ENCODE measurements at places on chromosomes 1 and 21.

DNA sequence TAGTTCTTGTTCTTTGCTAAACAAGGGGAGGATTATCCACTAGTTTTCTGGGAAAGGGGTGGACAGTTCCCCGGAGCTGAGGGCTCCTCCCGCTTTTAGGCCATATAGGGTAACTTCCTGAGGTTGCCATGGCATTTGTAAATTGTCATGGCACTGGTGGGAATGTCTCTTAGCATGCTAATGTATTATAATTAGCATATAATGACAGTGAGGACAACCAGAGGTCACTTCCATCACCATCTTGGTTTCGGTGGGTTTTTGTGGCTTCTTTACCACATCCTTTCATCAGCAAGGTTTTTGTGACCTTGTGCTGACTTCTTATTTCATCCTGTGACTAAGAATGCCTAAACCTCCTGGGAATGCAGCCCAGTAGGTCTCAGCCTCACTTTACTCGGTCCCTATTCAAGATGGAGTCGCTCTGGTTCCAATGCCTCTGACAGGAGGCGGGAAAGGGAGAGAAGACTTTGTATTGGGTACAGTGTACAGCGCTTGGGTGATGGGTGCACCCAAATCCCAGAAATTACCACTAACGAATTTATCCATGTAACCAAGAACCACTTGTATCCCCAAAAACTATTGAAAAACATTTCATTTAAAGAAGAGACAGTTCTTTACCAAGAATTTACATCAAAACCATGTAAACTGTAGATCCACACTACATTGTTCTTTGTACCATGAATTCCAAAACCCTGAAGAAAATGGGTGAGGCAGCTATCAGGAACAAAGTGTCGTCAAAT, 8.7 kb upstream of the SLC2A5 start:
- DNase-seq, result no peak

GRCh38 chr21:26795866-26796329, 49.3 kb downstream of the ADAMTS1 start:
- peak; percentile 20 for DNase-seq

GRCh38 chr1:198725090-198725489, 86.2 kb downstream of the PTPRC start:
- no peak for DNase-seq

DNA sequence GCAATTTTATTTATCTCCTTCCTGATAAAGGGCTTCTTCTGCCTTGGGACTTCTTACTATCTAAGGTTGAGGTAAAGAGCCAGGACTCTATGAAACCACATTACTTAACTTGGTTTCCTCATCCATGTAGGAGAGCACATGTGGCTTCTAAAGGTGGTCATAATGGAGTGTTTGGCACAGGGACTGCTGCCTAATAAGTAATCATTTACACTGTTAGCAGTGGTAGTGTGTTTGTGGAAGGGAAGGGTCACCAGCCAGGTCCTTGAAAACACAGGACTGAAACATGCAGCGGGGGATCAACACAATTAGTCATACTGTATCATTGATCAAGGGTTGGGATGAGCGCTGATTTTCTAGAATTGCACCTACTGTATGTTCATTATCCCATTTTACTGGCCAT, 59.6 kb downstream of the UCK2 start:
- no peak for DNase-seq

- no peak for DNase-seq
Observed at GRCh38 chr1:16205891-16206546, 6.4 kb downstream of the ARHGEF19 start.

- no peak for DNase-seq
Observed at GRCh38 chr1:60898413-60898812, 183.9 kb upstream of the NFIA start.

DNA sequence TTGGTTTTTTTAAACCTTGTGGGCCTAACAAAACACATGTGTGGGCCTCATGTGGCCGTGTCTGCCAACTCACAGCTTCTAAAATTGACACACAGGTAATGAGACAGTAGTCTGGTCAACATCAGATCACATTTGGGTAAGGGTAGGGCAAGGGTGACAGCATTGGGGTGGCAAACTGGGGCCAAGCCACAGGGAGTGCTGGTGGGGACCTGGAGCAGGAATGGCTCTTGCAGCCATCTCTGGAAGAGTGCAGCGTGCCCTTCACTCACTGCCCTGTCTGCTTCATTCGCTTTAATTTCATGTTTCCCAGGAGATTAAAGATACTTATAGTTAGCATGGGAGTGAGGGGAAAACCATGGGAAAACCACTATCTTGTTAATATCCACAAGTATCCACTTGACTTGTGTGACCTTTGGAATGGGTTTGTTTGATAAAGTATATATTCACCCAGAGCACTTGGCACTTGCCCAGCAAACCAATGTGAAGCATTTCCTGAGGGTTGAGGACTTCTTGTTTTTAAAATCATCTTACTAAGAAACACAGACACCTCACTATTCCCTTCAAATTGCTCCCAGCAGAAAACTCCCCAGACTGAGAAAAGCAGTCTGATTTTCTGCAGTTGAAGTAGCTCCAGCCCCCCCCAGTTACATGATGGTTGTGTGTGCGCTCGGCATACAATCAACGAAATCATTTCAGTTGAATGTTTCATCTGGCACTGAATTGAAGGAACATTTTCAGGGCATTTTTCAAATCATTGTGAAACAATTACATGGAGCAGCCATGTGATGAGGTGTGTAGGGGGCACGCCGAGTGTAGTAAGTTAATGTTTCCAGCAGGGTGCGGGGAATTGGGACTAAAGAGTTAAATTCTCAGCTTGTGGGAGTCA, 175.7 kb downstream of the VPS13D start:
- peak; percentile 5 for DNase-seq

DNA sequence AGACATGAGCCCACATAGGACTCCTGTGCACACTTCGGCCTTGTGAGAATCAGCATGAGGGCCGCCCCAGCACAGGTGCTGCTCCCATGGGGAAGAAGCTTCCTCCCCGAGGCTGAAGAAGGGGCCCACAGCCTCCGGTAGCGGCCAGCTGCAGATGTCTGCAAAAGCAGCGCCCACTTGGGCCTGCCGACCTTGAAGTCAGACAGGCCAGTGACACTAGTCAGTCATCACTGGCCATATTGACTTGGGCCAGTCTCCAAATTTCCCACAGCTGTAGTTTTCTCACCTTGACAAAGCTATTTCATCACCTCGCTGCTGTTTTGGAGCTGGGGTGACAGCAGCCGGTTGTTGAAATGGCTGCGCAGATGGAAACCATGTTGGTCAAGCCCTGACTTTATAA, 83.0 kb downstream of the RIPK4 start:
- no peak for DNase-seq

DNA sequence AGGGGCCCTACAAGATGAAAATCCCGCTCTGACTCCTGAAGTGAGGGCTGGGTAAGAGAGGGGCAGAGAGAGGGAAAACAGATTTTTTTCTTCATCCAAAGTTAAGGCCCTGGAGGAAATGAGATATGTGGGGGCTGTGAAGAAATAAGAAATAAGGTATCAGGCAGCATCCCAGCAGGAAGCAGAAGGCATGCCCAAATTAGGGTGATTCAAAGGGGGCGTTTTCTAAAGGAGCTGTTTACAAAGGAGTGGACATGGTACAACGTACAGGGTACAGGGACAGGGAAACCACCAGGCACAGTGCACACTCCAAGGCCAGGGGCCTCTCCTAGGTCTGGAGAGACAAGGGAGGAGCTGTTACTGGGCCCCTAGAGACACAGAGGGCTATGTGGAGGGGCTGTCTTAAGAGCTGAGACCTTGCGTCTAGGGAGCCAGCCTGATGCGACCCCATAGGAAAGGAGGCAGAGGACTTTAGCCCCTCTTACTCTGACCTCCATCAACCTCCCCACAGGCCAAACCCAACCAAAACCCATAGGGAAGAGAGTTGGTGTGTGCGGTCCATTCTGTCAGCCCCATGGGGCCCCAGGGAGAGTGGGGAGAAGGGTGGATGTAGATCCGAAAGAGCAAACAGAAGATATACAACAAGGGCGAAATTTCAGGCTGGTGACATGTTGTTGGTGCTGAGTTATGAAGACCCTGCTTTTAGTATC, 38.6 kb downstream of the STYXL2 start:
- DNase-seq, result no peak

- DNase-seq, result no peak
Observed at GRCh38 chr1:115331558-115332331, 6.3 kb downstream of the NGF start.

- no peak for DNase-seq
Observed at GRCh38 chr1:8879464-8879921, 1.0 kb upstream of the ENO1 start.

DNA sequence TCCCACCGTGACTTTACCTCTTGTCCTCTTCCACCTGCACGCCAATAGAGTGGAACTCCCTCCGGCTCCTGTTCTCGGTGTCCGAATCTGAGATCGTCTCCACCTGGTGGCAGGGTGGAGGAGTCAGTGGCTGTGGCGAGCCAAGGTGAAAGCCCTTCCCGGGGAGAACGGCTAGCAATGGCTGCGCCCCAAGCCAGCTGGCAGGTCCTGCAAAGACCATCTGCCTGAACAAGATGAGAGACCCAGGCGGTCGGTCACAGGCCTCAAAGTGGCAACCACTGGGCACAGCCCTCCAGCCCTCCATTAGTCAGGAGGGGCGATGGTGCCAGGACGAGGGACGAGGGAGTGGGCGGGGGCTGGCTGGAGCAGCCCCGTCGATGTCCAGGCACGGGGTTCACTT, 25.4 kb upstream of the SMIM12 start:
- DNase-seq, result no peak

DNA sequence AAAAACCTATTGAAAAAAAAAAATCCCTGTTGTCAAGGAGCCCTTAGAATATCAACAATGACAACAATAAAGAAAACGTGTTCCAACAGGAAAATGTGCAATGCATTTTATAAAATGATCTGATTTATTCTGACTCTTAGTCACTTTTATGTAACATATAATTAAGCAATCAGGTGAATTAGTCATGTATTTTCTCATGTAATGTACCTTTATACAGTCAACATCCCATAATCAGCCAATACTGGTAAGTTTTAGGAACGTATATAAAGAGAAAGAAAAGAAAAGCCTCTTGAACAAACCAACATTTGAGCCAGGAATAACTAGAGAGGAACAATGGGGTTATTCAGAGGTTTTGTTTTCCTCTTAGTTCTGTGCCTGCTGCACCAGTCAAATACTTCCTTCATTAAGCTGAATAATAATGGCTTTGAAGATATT, at the start of gene CLCA4:
Gene CLCA4 (plus strand): TSS at position 292 of the 435 bp plus-strand sequence. CDS start 42 bp downstream, at position 334.
- DNase-seq, result no peak

DNA sequence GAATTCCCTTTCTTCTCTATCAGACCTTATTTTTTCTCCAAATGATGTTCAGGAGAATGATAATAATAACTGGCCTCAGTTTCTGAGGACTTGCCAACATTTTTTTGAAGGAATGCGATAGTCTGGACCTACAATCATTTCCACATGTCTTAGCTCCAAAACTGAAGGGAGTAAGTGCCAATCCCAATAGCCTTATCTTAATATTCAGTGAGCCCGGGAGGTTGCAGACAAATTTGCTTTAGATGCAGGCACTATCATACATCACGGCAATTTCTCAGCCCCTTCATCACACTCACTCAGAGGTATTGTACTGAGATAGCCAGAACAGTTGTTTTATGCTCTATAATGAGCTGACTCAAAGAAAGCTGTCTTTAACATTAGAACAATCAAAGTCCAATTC, 796.9 kb downstream of the ADGRL2 start:
- no peak for DNase-seq

DNA sequence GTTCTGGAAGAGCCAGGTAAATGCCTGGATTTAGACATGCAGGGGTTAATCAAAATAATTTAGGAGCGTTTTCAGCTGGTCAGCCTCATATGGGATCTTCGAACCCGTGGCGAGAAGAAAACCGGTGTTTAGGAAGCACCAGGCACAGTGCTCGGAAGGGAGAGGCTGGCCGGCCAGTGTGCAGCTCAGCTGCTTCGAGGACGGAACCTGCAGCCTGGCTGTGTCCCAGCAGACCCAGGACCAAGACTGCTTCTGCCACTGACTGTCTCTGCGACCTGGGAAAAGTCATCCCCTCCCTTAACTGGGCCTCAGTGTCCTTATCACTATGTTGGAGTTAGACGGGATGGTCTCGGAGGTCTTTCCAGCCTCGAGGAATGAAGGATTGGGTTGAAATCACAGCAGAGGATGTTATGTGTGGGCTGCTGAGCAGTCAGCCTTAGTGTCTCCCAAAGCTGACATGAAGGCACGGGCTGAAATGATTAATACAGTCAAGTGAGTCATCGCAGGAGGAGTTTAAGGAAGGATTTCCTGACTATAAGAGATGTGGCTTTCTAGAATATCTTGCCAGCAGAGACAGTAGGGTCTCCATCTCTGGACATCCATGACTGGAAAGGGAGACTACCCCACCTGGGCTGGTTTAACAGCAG, 20.8 kb downstream of the PPFIA4 start:
- no peak for DNase-seq

GRCh38 chr1:214072426-214073157, 84.8 kb downstream of the PROX1 start:
- DNase-seq, result no peak

DNA sequence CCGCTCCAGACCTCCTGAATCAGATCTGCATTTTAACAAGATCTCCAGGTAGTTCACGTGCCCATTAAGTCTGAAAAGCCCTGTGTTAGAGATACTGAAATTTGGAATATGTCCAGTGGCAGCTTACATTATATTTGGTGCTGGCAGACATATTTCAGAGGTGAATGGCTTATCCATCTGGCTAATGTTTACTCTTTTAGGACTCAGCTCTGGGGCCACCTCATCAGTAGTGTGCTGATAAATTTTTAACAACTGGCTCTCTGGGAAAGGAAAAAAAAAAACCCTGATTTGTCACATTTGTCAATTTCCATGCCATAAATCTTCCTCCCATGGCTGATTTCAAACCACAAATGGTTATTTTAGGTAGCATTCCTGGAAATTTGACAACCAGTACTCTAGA, 25.3 kb upstream of the SYT6 start:
- DNase-seq, result no peak

GRCh38 chr21:41560661-41561158, 52.8 kb upstream of the TMPRSS2 start:
- peak; percentile 33 for DNase-seq
